ENCODE measurements at places on chromosomes 11 and 22. TPM values are rescaled to one million over a fixed set of nuclear protein-coding genes. Genes with fewer than 3 reads are reported as not detected.

Gene SMIM35
- total RNA-seq: not detected

Gene BATF2
- total RNA-seq: not detected

DNA sequence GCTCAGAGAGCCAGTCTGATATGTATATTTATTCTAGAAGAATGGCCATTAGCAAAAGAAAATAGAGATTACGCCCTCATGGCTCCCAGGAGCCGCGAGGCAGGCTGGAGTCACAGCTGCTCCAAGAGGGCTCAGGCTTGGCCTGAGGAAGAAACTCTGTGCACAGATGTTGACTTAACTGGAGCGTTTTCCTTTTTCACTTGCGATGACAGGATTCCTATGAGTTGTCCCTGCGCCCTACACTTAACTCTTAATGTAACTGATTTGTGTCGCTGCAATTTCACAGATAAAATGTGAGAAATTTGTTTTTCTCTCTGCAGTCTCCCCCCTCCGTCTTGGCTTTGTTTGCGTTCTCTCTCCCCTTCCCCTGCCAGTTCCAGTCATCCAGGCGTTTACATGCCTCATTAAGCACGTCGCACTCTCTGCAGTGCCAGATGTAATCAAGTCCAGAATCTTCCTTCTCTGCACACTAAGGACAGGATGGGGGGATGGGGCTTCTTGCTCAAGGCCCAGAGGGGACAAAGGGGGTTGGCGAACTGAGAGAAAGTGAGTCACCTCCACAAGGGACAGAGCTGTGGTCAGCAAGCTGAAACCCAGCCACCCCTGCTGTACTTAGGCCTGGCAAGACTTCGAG lies 1060.1 kb downstream of the NTM start:
- no peak overlapping the region for H3K4me3 ChIP-seq
- 0 out of 2 replicates have a peak, but pooled peaks cover 4% of the 10 kb centered on the region for H3K27me3 ChIP-seq
- H3K27ac ChIP-seq: no peak overlapping the region
- H3K36me3 ChIP-seq: no peaks in the 10 kb centered on the region
- DNase-seq: no peak

DNA sequence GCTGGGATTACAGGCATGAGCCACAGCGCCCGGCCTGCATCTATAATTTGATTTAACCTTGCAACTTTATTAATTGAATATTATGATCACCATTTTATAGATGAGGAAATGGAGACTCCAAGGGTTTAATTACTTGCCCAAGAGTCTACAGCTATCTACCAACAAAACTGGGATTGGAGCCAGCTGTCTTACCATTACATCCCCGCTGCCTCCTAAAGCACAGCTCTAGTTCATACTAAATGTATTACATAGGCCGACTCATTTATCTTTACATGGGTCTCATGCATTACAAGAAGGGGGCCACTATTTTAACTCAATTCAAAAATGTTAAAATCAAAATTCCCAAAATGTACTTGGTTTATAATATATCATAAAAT lies 14.1 kb upstream of the TMA7B start:
- H3K27me3 ChIP-seq: peaks cover 4% of the 10 kb centered on the region
- no peaks in the 10 kb centered on the region for H3K36me3 ChIP-seq
- DNase-seq: no peak

- H3K4me3 ChIP-seq: peak overlapping the region; percentile 86
- H3K27me3 ChIP-seq: no peaks in the 10 kb centered on the region
- H3K4me1 ChIP-seq: peaks cover 24% of the 10 kb centered on the region
- H3K36me3 ChIP-seq: peaks cover 7% of the 10 kb centered on the region
Measured at GRCh38 chr11:117232911-117233409, 489 bp downstream of the RNF214 start.

DNA sequence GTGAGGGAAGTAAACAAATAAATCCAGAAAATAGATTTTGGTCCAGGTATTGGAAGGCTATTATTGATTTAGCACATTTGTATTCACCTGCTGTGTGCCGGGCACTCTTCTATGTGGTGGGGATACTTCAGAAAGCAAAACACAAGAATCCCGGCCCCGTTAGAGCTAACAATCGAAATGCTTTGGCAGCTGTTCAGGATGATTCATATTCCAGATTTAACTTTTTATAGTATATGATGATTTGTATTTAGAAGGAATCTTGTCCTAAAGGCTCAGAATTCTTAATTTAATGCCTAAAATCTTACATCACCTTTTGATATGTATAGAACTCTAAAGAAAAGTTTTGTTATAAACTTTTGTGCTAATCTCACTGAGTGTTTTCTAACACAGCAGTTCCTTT lies 28.0 kb downstream of the ZC3H12C start:
- H3K4me3 ChIP-seq: peak overlapping the region; percentile 41
- H3K36me3 ChIP-seq: peaks cover 11% of the 10 kb centered on the region
- peaks cover 23% of the 10 kb centered on the region for H3K4me1 ChIP-seq
- peak; percentile 91 for DNase-seq
- H3K27ac ChIP-seq: peak overlapping the region; percentile 18

Measured in PC-3 (cell line).